MCF 10A (cell line): ENCODE measurements at places on chromosomes 11 and 22.

DNA sequence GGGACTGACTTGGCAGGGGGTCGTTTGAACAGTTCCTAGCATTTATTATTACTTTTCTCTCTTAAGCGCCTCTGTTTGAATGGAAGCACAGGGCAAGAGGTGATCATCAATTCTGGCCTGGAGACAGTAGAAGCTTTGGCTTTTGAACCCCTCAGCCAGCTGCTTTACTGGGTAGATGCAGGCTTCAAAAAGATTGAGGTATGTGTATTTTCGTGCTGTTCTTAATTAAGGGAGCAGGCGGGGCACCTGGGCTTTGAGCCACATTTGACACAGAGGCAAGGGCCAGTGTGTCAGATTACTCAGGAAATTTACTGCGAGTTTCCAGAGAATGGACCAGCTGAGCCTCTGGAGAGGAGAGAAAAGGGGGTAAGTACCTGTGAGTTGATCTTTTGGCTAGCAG lies 102.4 kb upstream of the SORL1-AS1 start:
- DNase-seq, result no peak

DNA sequence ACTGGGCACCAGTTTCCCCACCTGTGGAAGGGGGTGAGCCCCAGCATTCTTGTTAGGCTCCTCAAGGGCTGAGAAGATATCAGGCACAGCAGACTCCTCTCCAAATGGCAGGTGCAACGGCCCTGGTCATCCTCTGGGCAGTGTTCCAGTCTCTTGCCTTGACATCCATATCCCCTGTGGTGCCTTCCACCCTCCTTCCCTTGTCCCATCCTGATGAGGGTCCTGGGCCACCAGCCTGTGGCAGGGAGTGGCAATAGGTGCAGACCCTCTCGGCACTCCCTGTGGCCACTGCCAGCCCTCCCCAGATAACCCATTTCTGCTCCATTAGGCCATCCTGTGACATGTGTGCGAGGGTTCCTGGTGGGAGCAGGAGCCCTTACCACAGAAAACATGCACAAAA lies 78.8 kb upstream of the NECTIN1 start:
- no peak for DNase-seq

GRCh38 chr22:49811020-49811791 lies 16.5 kb downstream of the BRD1 start:
- no peak for DNase-seq

GRCh38 chr11:31770011-31770700 lies 41.0 kb downstream of the PAX6 start:
- no peak for DNase-seq
